Lower lobe of right lung (tissue), 2 donors: ENCODE measurements at places on chromosomes 3 and 15. TPM values are rescaled to one million over a fixed set of nuclear protein-coding genes. Genes with fewer than 3 reads are reported as not detected.

DNA sequence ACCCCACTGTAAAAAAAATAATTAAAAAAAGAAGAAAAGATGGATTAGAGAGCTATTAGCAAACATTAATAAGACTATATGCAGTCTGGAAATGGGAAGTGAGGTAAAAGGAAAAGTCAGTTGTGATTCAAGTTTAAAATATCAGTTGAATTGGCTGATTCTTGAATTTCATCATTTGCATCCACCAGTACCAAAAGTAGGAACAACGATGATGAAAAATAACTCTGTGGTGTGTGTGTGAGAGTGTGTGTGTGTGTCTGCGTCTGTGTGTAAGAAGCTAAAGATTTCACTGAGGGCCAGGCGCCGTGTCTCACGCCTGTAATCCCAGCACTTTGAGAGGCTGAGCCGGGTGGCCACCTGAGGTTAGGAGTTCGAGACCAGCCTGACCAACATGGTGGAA, 56.0 kb upstream of the SLC4A7 start:
- H3K4me3 ChIP-seq = no peak overlapping the region
- H3K27ac ChIP-seq = no peak overlapping the region
- DNase-seq = no peak

DNA sequence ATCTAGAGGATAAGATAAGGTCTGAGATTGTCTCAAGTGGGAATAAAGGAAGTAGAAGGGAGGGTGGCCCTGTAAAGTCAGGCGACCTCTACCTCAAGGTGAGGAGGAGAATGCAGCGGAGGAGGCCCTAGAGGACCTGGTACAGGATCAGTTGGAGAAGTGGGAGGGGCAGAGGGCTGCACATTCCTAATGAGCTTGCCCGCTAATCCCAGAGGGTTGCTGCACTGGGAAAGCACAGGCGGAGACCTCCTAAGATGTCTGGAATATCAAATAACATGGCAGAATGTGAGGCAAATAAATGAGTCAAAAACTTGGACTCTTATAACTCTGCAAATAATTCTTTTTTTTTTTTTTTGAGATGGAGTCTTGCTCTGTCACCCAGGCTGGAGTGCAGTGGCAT, 30.2 kb upstream of the VPS8 start:
- H3K27me3 ChIP-seq = peaks cover 22% of the 10 kb centered on the region
- H3K27ac ChIP-seq = no peak overlapping the region
- H3K36me3 ChIP-seq = no peaks in the 10 kb centered on the region
- no peak for DNase-seq
- H3K4me1 ChIP-seq = peaks cover 12% of the 10 kb centered on the region
- no peak overlapping the region for H3K4me3 ChIP-seq

DNA sequence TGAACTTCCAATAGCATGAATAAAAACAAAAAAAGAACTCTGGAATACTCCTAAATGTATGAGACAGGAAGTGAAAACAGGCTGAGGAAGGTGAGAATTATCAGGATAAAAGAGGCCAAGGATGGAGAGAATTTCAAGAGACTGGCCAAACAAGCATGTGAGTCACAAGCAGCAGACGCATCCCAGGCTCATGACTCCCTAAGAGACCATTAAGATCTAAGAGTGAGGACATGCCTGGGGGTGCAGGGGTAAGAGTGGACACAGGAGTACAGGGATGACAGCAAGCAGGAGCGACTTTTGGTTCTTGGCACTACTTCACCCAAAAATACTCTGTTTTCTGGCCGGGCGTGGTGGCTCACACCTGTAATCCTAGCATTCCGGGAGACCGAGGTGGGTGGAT, 7.1 kb downstream of the SCAMP2 start:
- peaks cover 4% of the 10 kb centered on the region for H3K36me3 ChIP-seq
- DNase-seq = no peak
- no peak overlapping the region for H3K4me3 ChIP-seq

DNA sequence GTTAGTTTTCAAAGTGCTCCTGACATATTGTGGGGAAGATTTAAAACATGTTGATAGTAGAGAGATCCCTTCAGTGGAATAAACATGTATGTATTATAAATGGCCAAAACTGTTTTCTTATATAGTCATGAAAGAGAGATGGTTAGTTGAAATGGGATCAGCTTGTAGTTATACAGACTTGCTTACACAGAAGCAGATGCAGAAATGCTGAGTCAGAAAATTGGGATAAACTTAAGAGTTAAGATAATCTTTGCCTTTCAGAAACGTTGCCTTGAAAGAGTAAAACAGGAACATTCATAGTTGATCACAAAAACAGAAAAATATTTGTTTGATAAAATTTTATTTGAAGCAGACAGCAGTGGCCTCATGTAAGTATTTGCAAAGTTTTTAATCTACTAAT, 433.2 kb upstream of the BCHE start:
- DNase-seq = no peak
- H3K4me3 ChIP-seq = no peak overlapping the region
- no peak overlapping the region for H3K27ac ChIP-seq
- no peaks in the 10 kb centered on the region for H3K4me1 ChIP-seq
- H3K27me3 ChIP-seq = no peaks in the 10 kb centered on the region
- no peaks in the 10 kb centered on the region for H3K36me3 ChIP-seq

LIPH gene
- total RNA-seq = 29.7 TPM
